ENCODE measurements at places on chromosomes 5 and 9.

DNA sequence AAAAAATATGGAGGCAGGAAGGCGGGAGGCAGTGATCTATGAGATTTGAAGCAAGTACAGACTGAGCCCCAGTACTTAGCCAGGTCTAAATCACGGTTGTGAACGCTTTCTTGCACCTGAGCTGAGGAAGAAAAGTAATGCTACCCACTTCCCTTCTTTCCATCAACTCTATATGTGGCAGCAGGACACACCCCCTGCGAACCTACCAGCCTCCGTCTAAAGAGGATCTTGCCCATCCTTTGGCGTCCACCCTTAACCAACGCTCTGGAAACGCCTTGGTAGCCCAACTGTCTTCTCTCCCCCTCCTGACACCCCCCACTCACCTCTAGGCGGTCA is 545 bp downstream of the HMGCS1 start:
- DNase-seq: no peak

DNA sequence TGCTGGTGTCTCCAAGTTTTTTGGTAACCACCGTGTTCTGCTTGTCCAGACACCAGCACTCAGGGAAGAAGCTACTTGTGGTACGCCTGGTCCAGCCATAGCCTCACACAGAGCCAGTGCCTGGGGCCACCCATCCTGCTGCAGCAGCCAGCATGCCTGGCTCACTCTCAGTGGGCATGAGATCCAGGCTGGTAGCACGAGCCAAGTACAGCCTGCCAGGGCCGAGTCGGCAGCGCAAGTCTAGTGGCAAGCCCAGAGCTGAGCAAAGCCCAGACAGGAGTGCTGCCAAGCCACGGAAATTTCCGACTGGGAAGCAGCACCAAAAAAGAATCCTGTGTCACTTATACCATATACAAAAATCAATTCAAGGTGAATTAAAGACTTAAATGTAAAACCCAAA is 36.3 kb upstream of the FBXL17 start:
- DNase-seq: no peak

DNA sequence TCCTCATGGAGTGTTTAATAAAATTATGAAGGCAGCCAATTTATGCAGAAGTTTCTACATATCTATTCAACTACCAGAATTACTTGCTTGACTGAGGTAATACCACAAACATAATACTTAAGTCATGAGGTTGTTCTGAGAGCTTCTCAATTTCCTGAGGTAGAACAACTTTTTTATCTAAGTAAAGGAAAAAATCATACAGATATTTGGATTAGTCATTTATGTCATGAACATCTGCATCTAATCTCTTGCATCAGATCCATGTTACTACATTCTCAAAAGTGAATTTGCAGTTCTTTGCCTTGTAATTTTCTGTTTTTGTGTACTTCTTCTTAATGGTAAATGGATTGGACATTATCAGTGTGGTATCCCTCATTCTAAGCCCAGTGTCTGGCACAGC is 60.4 kb upstream of the RGMB start:
- DNase-seq: no peak

GRCh38 chr5:42889311-42889933 is 77.7 kb upstream of the SELENOP start:
- DNase-seq: peak; percentile 80

GRCh38 chr5:136011414-136012001 is 17.3 kb upstream of the TGFBI start:
- peak; percentile 92 for DNase-seq

GRCh38 chr5:117455236-117456233 is 880.9 kb upstream of the SEMA6A start:
- DNase-seq: peak; percentile 29

- no peak for DNase-seq
These were observed 10.3 kb downstream of the GBGT1 start for GRCh38 chr9:133153227-133154096.

DNA sequence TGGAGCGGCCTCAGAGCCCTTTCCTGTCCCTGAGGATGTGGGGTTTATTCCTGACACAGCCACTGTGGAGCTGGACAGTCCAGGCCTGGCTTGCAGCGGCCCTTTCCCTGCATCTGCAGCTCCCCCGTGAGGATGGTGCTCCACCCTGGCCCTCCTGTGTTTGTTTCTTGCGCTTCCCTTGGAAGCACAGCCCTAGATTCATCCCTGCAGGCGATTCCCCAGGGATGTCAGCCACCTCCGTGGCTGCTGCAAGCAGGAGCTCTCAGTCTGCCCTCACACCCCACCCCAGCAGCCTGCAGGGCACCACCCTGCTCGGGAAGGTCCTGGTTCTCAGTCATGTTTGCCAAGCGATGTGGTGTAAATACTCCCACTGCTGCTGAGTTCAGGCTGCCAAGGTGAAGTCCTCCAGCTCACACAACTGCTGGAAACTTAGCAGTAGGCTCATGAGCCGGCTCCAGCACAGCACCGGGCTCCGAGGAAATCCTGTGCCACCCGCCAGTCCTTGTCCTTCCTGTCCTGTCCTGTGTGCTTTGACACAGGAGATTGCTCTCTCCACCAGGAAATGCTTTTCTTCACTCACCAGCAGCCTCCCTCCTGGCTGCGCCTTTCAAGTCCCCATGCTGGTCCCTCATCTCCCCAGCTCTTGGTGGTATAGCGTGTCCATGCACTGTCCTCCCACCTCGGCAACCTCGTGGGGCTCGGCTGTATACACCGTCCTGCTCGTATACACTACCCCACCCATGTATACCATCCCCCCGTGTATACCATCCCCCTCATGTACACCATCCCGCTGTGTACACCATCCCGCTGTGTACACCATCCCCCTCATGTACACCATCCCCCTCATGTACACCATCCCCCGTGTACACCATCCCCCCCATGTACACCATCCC is 16.2 kb downstream of the ROPN1L start:
- DNase-seq: no peak

DNA sequence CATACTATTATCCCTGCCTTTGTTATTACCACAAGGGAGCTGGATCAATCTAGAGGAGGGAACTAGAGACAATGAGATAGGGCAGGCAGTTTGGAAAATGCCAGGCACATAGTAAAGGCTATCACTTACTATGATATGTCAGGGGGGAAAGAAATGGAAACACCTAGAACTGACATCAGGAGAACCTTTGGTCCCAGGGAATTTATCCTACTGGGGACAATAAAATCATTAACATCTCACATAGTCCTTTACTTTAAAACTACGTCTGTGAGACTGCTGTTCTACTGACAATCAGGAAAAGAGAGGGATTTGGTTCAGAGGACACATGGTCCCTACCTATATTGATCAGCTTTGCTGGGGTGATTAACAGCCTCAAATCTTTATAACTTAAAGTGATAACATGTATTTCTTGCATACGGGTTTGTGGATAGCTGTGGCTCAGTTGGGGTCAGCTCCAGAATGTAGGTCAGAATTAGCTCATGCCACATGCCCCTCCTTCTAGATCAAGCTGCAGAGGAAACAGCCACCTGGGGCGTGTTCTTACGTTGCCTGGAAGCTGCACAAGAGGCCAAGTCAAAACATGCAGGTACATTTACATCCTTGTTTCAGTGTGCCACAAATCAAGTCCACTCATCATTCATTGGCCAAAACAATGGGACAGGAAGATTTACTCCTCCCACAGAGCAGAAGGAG is 43.9 kb upstream of the ALDOB start:
- DNase-seq: no peak

- DNase-seq: peak; percentile 37
These were observed 524.8 kb downstream of the RAB3C start for GRCh38 chr5:59107692-59108091.

DNA sequence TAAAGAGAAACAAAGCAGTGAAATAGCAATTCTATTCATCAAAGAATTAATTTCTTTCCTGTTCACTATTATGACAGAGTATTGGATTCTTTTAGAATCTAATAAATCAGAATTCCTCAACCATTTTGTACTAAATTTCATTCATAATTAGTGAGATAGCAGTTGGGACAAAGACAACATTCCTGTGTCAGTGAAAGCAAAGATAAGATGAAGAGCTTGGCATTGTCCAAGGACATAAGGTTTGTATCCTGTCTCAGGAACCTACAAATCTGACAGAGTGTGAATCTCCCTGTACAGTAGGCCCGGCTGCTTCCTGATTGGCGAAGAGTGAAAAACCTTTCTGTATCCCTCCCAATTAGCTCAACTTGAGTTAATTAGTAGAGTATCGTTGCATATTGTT is 349.1 kb downstream of the ISL1 start:
- DNase-seq: no peak

DNA sequence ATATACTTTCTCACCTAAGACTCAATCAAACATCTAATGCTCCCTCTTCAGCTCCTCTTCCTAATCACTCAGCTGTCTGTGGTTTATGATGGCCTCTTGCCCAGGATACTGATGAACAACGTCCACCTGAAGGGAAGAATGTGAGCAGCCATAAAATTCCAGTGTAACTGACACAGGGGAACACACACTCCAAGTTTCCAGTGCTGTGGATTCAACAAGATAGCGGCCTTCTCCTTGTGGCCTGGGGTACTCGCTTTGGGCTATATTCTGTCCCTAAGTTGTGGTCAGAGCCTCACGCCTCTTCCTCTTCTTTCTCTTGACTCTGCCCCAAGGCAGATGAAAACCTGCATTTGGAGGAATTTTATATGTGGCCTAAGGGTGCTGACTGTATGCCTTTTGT is 11.7 kb downstream of the B4GALT1 start:
- DNase-seq: no peak

GRCh38 chr9:77952635-77953328 is 78.8 kb downstream of the GNAQ start:
- peak; percentile 19 for DNase-seq

DNA sequence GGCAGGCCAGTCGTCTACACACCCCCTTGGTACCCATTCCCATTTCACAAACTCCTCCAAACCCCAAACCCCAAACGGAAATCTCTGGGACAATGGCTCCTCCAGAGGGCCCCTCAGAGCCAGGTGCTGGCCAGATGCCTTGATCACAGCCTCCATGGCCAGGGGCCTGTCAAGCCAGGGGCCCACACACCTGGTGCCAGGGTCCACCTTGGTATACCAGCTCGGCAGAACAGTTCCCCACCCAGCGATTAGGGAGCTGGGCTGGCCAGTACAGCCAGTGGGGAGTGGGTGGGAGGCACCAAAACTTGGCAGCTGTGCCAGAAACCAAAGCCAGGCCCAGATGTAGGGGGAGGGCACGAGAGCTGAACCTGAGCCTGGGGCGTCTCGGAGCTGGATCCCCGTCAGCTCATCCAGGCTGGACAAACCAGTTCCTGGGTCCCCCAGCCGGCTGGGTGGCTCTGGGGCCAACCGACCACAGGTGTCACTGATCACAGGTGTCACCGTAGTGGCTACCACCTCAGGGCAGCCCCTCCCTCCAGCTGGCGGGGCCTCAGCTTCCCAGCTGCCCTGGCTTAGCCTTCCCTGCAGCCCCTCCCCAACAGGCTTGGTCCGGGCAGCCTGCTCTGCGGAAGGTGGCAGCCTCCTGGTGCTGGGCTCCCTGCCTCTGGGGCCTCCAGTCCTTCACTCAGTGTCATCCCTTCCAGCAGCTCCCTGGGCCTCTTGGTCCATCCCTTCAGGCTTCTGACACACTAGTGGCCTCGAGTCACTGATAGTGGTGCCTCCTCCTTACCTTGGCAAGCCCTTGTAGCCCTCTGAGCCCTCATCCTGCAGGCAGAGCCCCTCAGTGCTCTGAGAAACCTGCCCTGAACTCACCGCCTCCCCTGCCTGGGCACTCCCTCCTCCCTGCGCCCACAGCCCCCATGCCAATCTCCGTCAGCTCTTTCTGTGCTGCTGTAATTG is 6.6 kb upstream of the RMND5B start:
- DNase-seq: no peak

DNA sequence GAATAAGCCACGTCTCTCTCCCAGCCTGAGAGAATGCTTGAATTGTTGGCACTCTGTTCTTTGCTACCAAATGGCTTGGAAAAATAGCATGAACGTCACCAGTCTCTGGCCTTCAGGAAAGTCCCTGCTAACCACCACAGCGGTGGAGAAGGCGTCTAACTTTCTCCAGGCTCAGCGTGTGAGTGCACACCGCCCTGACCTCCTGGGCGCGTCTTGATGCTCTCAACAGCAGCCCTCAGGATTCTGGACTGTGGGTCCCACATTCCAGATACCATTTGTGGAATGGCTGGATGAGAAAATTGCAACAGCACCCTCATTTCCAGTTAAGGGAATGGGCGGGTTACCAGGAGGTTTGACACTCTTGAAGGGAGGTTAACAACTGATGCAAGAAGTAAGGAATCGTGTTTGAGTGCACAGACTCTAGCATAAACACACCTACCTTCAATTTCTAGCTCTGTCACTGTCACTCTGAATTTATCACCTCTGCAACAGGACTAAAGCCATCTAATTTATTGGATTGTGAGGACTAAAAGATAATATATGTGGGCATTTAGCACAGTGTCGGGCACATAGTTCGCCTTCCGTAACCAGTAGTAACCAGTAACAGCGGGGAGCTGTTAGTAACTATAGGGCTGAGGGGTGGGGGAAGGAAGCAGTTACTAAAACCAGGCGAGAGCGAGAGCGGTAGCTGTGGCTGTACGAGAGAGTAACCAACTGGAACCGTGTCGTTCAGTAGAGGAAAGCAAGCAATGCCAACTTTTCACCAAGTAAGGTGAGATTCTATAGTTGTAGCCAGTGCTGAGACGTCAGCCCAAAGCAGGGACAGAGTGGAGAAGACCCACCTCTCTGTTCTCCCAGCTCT is 807 bp upstream of the PLGRKT start:
- DNase-seq: no peak

DNA sequence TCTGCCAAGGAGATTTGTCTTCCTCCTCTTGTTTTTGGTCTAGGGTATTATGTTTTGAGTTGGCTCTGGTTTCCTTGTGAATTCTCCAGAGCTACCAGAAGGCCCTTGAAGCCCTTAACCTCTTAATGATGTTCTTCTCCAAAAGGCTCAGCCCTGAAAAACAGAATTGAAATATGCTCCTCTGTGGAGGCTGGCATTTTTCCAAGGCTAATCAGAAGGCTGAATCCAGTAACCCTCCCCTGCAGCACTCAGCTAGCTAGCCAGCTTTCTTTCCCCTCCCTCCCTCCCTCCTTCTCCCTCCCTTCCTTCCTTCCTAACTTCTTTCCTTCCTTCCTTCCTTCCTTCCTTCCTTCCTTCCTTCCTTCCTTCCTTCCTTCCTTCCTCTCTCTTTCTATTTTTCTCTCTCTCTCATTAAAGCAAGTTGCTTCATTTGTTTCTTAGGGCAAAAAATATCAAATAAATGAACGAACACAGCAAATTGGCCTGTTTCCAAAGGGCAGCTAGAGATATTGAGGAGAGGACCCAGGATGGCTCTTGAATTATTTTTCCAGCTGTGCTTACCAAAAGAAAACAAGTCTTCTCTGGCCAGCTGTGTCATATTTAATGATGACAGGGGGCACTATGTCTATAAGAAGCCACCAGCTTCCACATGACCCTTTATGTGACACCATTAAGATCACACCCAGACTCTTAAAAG is 38.7 kb downstream of the JAKMIP2 start:
- peak; percentile 99 for DNase-seq

- no peak for DNase-seq
These were observed 8.4 kb downstream of the PDCL start for GRCh38 chr9:122819791-122820489.

DNA sequence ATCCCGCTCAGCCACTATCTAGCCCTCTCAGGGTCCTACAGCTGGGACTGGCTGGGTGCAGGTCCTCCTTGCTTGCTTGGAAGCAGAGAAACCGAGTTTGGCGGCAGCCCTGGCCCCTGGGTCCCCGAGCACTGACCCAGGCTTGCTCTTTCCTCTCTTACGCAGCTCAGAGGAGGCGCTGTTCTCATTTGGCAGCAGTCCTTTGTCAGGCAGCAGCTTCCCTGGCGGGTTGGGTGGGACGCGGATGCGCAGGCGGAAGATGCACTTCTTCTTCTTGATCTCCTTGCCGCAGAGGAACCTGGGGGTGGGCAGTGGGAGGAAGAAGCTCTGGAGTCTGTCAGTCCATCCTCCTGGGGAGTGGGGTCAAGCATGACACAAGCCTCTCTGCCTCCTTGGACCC is 14.5 kb downstream of the PHF19 start:
- no peak for DNase-seq

GRCh38 chr5:114909424-114909823 is 260.3 kb downstream of the TRIM36 start:
- DNase-seq: no peak
